HuH-7.5 (cell line): ENCODE measurements at places on chromosomes 5 and 9.

- DNase-seq, result no peak
These were observed 20.2 kb downstream of the RETREG1 start for GRCh38 chr5:16596581-16596940.

DNA sequence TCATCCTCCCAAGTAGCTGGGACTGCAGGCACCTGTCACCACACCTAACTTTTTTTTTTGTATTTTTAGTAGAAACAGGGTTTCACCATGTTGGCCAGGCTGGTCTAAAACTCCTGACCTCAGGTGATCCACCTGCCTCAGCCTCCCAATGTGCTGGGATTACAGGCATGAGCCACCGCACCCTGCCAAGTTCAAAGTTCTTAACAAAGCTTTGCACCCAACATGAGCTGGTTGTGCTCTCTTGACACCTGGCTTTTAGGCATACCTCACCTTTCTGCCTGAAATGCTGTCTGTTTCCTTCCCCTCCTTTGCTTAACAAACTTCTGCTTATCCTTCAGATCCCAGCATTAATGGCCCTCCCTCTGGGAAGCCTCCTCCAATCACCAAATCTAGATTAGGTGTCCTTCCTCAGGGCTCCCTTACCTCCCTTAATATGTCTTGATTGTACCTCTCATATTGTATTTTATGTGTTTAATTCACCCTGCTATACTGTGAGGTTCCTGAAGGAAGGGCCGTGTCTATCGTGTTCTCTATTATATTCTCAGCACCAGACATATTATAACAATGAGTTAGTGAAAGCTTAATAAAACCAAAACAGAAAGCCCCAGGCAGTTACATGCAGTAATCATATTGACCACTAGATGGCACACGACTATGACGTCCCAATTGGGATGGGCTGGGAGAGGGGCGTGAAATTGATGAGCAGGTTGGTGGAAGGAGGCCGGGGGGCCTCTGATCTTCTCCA lies 62.9 kb upstream of the PPARGC1B start:
- DNase-seq, result peak; percentile 46

GRCh38 chr9:4865681-4866080 lies 72.9 kb downstream of the RCL1 start:
- DNase-seq, result no peak

GRCh38 chr5:177470759-177471536 lies 2.5 kb downstream of the DBN1 start:
- DNase-seq, result no peak

DNA sequence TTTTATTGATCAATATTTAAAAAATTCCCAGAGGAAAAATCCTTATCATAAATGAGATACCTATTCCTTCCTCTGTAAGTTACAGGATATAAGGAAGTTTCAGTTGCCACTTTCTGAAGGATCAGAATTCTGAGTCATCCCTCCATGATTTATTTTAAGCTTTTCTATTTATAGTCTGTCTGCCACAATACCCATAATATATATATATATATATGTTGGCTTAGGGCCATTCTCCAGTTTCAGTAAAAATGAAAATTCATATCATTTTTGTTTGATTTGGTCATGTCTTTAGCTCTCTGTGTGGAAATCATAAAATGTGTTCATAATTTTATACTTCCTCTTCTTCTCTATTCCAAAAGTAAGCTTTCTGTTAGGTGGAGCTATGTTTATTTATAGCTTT lies 215.8 kb upstream of the CYLC2 start:
- DNase-seq, result no peak

- DNase-seq, result no peak
These were observed 53.0 kb downstream of the PSD2 start for GRCh38 chr5:139848508-139849100.

- no peak for DNase-seq
These were observed 194.4 kb upstream of the PTGER4 start for GRCh38 chr5:40485021-40485998.

DNA sequence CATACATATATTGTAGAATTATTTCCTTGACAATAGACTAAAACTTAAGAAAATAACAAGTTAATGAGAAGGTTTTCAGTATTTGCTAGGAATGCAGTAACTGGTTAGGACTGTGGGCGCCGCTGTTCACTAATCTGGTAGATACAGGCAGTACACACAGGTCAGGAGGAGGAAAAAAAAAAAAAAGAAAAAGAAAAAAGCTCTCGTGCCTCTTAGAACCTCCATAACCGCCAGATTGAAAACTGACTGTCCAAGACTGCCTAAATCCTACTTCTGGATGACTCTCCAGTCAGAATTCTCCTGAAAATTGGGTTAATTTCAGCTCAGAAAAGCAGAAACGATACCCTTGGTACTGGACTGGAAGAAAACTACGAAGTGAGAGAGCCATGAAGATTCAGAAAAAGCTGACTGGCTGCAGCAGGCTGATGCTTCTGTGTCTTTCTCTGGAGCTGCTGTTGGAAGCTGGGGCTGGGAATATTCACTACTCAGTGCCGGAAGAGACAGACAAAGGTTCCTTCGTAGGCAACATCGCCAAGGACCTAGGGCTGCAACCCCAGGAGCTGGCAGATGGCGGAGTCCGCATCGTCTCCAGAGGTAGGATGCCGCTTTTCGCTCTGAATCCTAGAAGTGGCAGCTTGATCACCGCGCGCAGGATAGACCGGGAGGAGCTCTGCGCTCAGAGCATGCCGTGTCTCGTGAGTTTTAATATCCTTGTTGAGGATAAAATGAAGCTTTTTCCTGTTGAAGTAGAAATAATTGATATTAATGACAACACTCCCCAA lies at the start of gene PCDHGA1:
Gene PCDHGA1 (plus strand): TSS at position 216 of the 782 bp plus-strand sequence.
- peak; percentile 55 for DNase-seq

GRCh38 chr9:109794361-109795012 lies 14.5 kb downstream of the PALM2AKAP2 start:
- no peak for DNase-seq

DNA sequence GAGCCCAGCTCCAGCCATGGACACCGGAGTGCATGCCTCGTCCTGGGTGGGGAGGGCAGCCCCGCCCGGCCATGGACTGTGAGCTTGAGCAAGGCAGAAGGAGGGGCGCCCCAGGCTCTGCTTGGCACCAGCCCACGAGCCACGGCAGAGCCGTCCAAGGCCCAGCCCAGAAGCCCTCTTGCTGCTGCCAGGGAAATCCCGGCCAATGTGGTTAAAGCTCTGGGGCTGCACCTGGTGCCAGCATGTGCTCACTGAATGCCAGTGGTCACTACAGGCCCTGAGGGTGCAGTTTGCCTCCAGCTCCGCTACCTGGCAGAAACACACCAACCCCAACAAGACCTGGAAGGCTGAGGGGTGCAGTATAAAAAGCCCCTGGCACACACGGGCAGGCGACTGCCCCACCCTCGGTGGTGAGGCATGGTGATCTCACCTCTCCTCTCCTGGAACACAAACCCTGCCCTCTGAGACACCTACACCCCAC lies 11.8 kb downstream of the BRD3 start:
- no peak for DNase-seq

DNA sequence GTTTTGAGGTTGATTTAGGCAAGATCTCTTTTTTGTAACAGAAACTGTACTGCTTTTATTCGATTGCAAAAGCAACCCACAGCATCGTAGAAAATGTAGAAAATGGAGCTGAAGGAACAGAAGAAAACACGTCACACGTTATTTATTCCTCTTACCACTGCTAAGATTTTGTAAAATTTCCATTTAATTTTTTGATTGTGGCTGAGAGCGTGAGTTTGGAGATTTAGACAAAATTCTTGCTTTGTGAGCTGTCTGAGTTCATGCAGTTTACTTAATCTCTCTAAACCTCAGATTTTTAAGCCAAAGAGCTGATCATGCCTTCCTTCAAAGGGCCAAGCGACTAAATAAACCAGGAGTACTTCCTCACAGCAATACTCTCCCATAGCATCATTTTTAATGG lies 24.8 kb downstream of the DPYSL3 start:
- no peak for DNase-seq

DNA sequence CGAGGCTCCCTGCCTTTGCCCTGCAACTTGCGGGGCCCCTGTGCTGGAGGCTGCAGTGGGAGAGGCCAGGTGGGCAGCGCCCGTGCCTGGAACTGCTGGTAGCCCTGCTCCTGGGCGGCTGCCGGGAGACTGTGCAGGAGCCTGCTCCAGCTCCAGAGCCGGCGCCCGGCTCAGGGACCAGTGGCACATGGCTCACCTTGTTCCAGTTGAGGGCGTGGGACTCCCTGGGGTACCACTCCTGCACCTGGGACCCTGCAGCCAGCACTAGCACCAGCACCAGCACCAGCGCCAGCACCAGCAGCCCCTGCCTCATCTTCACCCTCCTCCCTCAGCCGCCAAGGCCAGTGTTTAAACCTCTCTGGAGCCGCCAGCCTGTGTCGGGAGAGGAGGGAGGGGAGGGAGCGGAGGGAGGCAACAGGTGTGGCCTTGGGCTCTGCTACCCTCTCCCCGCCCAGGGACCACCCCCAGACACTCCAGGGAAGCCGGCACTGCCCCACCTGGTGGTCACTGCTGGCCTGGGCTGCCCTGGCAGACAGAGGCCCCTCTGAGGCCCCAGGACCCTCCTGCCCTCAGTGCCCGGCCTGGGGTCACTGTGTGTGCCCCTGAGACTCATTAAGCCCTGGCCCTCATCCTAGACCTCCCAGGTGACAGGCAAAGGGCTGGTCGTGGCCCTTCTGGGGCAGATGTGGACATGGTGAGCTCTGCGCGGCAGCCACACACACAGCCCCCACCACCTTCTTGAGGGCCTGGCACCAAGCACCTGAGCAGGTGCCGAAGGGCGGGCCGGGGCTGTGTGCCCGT lies at the start of gene LCN10:
Gene LCN10 (minus strand): TSS at position 350 of the 801 bp plus-strand sequence. CDS start 37 bp downstream, at position 313.
- peak; percentile 85 for DNase-seq

- DNase-seq, result no peak
These were observed 695 bp upstream of the NDFIP1 start for GRCh38 chr5:142107736-142108431.
